GM23338 (cell line): ENCODE measurements at places on chromosomes 6 and 20.

DNA sequence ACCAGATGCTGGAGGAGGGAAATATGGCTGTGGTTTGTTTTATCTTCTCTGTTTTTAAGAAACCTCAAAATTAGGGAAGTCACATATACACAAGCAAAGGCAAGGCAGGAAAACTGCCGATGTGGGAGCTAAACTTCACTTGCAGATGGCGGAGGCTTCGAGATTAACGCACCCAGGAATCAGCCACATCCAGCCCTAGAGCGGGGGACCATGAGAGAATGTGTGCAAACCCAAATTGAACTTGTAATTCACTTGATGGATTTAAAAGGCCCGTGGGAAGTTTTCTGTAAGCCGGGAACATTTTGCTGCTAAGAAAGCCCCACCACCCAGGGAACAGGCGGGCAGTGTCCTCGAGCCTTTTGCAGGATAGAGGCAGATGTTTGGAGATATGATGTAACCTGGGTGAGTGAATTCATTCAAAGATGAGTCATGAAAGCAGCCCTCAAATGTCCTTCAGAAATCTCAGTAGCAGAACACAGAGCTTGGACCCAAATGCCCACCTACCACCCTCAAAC lies 39.9 kb downstream of the PREX1 start:
- DNase-seq, result no peak

DNA sequence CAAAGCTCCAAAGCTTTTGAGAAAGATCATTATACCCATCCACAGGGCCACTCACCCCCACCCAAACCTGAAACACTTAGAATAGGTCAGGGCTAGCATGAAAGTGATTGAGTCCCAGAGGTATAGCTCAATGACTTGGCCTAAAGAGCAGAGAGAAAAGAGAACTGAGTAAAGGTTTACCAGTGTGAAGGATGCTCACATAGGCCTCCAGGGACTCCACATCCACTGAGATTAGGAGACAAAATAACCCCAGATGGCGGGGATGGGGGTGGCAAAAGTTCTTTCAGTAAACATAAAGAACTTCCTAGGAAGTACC lies 12.2 kb downstream of the SAYSD1 start:
- DNase-seq, result no peak

GRCh38 chr6:138912308-138912707 lies 75.7 kb downstream of the REPS1 start:
- no peak for DNase-seq

DNA sequence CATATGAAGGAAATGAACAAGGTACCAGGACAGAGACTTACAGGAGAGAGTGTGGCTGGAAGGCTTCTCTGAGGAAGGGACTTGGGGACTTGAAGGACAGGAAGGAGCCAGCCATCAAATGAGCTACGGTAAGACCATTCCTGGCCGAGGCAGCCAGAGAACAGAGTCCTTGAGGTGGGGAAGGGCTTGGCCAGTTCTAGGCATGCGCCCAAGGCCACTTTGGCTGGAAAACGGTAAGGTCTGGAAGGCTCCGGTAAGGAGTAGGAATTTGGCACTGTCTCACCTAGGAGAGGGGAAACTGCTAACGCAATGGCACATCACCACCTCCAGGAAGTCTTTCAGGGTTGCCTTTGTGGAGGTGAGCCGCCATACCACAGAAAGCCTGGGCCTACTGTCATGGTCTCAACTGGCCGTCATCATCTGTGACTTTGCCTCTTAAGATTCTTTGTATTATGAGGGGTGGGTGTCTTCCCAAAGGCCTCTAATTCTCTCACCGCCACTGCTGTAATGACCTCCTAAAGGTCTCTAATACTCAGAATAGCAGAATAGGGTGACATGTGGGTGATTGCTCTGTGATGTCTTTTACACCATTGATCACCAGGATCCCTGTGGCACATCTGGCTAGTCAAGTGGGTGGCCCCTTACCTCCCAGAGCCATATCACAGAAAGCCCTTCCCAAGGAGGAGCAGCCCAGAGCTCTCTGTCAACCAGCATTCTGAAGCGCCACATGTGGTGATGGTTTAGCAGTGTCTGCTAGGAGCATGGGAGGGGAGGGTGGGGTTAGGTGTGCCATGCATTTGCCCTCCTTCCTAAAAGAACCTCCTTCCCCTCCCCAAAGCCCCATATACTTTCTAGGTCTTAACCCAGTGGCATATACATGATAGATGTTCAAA lies 17.7 kb upstream of the STX16 start:
- DNase-seq, result no peak

GRCh38 chr6:45970326-45970725 lies 45.3 kb downstream of the CLIC5 start:
- DNase-seq, result no peak
